ENCODE measurements at places on chromosomes 2 and 18. TPM values are rescaled to one million over a fixed set of nuclear protein-coding genes. Genes with fewer than 3 reads are reported as not detected.

The MYO3B gene
- not detected for total RNA-seq

The ABCG5 gene
- total RNA-seq, result not detected

DNA sequence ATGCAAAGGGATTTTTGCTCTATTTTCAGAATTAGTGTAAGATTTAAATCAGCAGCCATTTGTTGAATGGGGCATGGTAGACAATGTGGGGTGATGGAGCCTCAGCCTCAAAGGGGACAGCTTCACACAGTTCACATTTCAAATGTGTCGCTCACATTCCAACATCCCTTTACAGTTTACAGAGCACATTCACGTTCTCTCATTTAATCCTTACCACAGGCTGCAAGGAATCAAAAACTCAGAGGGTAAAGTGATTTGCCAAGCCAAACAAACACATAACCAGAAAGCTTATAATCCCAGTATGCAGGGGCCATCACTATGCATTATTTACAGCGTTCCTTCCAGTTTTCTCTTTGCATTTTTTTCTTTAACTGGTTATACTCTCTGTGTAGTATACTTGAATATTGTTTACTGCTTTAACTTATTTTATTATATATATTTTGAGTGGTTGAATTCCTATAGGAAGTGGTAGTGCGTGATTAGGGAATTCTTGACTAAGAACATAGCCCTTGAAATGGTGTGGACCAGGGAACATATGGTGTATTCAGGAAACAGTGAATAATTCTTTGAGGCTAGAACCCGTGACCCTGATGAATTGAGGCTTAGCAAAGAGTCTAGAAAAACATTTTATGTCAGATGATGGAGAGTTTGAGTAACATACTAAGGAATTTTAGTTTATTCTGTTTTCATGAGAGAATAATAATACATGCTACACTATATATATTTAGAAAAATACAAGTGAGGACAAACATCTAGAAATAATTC, 18.1 kb upstream of the TAF1B start:
- H3K4me3 ChIP-seq, result no peak overlapping the region
- no peaks in the 10 kb centered on the region for H3K4me1 ChIP-seq
- DNase-seq, result no peak
- H3K27me3 ChIP-seq, result peaks cover 8% of the 10 kb centered on the region

- no peaks in the 10 kb centered on the region for H3K36me3 ChIP-seq
- H3K27ac ChIP-seq, result no peak overlapping the region
- peaks cover 2% of the 10 kb centered on the region for H3K27me3 ChIP-seq
- DNase-seq, result no peak
- no peak overlapping the region for H3K4me3 ChIP-seq
Observed at GRCh38 chr2:171509945-171510731, 12.1 kb upstream of the CYBRD1 start.

DNA sequence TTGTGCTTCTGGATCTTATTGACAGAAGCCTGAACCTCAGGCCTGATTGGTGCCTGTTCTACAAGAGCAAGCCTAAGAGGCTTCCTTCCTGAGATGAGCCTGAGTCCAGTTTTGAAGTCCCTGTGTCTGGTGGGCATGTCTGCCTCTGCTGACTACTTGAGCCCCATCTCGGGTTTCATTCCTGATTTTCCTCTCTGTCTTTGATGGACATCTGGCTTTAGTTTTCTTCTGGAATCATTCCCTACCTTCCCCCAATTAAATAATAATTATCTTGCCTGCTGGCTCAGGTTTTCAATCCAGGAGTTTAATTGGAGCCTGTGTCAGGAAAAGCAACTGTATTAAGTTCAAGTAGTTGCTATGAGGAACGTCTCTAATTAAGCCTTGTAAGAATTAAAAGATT, 135.5 kb upstream of the MC4R start:
- no peaks in the 10 kb centered on the region for H3K27me3 ChIP-seq
- H3K36me3 ChIP-seq, result no peaks in the 10 kb centered on the region
- no peak overlapping the region for H3K27ac ChIP-seq
- DNase-seq, result no peak
- H3K4me1 ChIP-seq, result no peaks in the 10 kb centered on the region
- H3K4me3 ChIP-seq, result no peak overlapping the region

- H3K27me3 ChIP-seq, result no peaks in the 10 kb centered on the region
- DNase-seq, result no peak
- H3K27ac ChIP-seq, result no peak overlapping the region
- H3K4me3 ChIP-seq, result no peak overlapping the region
- H3K4me1 ChIP-seq, result peaks cover 11% of the 10 kb centered on the region
- peaks cover 5% of the 10 kb centered on the region for H3K36me3 ChIP-seq
Observed at GRCh38 chr18:35658112-35658511, 76.6 kb downstream of the GALNT1 start.

The UGT1A5 gene
- not detected for total RNA-seq

The SERPINB5 gene
- total RNA-seq, result not detected

- H3K4me1 ChIP-seq, result no peaks in the 10 kb centered on the region
- H3K27ac ChIP-seq, result no peak overlapping the region
- no peak for DNase-seq
- no peaks in the 10 kb centered on the region for H3K36me3 ChIP-seq
- peaks cover 22% of the 10 kb centered on the region for H3K27me3 ChIP-seq
- no peak overlapping the region for H3K4me3 ChIP-seq
Observed at GRCh38 chr18:9025091-9025838, 77.2 kb upstream of the NDUFV2 start.

GRCh38 chr2:237698358-237698694, 70.9 kb downstream of the LRRFIP1 start:
- H3K27ac ChIP-seq, result peak overlapping the region; percentile 94
- H3K4me1 ChIP-seq, result peaks cover 88% of the 10 kb centered on the region
- no peak for DNase-seq
- H3K4me3 ChIP-seq, result peak overlapping the region; percentile 100
- no peaks in the 10 kb centered on the region for H3K27me3 ChIP-seq

DNA sequence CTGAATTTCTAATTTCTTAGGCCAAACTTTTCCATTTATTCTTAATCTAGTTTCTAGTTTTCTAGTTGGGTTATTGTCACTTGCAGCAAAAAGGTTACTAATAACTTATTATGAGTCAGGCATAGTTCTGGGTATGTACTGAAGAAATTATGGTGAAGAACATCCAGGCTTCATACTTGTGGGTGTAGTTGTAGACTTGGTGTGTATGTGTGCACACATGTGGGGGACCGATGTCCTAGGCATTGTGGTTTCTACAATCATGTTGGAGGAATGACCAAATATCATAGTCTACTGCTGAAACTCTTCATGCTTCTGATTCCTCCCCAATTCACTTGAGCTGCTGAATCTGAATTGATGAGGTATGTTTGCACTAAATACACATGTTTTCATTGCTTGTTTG, 141.2 kb downstream of the PMAIP1 start:
- H3K27ac ChIP-seq, result no peak overlapping the region
- DNase-seq, result no peak
- H3K4me3 ChIP-seq, result no peak overlapping the region

The NABP1 gene
- 125 TPM for total RNA-seq

The CPLX4 gene
- not detected for total RNA-seq

DNA sequence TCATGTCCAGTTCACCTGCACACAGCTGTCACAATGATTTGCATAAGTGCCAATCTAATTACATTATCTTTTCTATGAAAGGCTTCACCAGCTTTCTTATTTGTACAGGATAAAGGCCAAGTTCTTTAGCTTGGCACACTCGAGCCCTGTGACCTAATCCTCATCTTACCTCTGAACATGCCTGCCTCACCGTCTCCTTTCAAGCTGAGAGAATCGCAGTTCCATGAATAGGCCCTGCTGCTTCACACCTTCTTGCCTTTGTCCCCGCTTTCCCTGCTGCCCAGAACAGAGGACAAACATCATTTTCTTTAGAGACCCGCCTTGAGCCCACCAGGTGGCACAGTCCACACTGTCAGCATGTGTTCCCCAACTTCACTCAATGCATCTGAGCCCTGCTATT, 1094.7 kb downstream of the BCL11A start:
- no peaks in the 10 kb centered on the region for H3K36me3 ChIP-seq
- H3K4me3 ChIP-seq, result no peak overlapping the region
- no peak overlapping the region for H3K27ac ChIP-seq
- H3K27me3 ChIP-seq, result no peaks in the 10 kb centered on the region

DNA sequence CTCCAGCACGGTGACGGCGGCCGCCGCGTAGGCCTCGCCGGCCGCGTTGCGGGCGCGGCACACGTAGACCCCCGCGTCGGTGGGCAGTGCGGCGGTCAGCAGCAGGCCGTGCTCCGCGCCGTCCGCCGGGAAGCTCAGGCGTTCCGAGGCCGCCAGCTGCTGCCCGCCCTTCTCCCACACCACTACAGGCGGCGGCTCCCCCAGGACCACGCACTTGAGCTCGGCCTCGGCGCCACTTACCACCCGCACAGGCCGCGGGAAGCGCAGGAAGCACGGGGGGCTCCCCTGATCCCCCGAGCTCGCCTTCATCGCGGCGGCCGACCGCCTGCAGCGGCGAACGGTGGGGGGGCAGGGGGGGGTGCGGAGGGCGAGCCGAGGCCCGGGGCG, 422 bp downstream of the OBSL1 start:
- H3K4me1 ChIP-seq, result no peaks in the 10 kb centered on the region
- H3K27me3 ChIP-seq, result peaks cover 35% of the 10 kb centered on the region
- no peak for DNase-seq
- H3K36me3 ChIP-seq, result no peaks in the 10 kb centered on the region
- no peak overlapping the region for H3K27ac ChIP-seq
- H3K4me3 ChIP-seq, result no peak overlapping the region

DNA sequence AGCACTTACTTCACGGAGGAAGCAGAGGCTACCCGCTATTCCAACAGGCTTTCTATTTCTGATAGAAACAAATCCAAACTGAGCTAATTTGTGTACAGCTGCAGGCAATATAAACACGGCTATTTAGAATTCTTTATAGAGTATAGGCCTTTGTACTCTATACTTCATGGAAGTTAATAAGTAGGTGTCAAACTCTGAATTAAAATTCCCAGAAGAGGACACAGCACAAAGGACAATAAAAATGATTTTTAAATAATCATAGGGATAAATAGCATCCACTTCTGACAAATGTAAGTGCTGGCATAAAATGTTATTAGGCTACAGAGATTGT, 261.5 kb downstream of the AFF3 start:
- H3K36me3 ChIP-seq, result no peaks in the 10 kb centered on the region
- DNase-seq, result no peak
- H3K27me3 ChIP-seq, result peaks cover 20% of the 10 kb centered on the region

GRCh38 chr2:138846216-138846821, 66.1 kb upstream of the NXPH2 start:
- peaks cover 2% of the 10 kb centered on the region for H3K27me3 ChIP-seq
- H3K36me3 ChIP-seq, result no peaks in the 10 kb centered on the region
- no peak for DNase-seq
- no peak overlapping the region for H3K27ac ChIP-seq
- no peaks in the 10 kb centered on the region for H3K4me1 ChIP-seq
- no peak overlapping the region for H3K4me3 ChIP-seq

DNA sequence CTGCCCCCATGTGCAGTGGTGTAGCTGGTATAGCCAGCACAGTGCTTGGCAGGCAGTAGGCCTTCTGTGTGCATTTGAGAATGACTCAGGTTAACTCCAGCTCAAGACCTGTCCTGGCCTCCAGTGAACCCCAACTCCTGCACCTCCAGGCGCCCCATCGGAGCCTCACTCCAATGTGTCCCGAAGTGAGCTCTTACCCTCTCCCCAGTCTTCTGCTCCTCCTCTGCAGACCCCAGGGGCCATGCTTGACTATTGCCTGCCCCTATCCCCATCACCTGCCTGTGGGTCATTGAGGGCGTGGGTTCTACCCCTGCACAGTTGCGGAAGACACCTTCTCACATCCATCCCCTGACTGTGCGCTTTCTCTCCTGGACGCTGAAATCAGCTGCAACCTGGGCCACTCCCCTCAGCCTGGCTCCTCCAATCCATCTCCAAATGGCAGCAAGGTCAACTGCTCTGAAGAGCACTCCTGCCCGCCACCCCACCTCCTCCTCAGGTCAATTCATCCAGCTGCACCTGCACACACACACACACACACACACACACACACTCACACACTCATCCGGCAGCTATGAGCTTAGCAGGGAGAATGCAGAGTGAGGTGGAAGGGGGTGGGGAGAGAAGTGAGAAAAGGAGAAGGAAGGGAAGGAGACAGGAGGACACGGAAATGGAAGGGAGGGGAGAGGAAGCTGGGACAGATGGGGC, 130.3 kb upstream of the GLI2 start:
- H3K36me3 ChIP-seq, result no peaks in the 10 kb centered on the region
- H3K4me3 ChIP-seq, result no peak overlapping the region
- no peak for DNase-seq
- peaks cover 4% of the 10 kb centered on the region for H3K27me3 ChIP-seq
- no peaks in the 10 kb centered on the region for H3K4me1 ChIP-seq

- no peak overlapping the region for H3K4me3 ChIP-seq
- H3K36me3 ChIP-seq, result peaks cover 28% of the 10 kb centered on the region
- peaks cover 2% of the 10 kb centered on the region for H3K27me3 ChIP-seq
- H3K4me1 ChIP-seq, result peaks cover 15% of the 10 kb centered on the region
- no peak overlapping the region for H3K27ac ChIP-seq
- DNase-seq, result no peak
Observed at GRCh38 chr2:7539077-7539476, 621.9 kb downstream of the RNF144A start.

- no peak overlapping the region for H3K4me3 ChIP-seq
- no peak for DNase-seq
- peaks cover 18% of the 10 kb centered on the region for H3K27me3 ChIP-seq
- H3K36me3 ChIP-seq, result no peaks in the 10 kb centered on the region
Observed at GRCh38 chr2:9255416-9255815, 48.8 kb downstream of the ASAP2 start.

- DNase-seq, result no peak
- H3K4me1 ChIP-seq, result peaks cover 40% of the 10 kb centered on the region
- H3K4me3 ChIP-seq, result peak overlapping the region; percentile 96
- H3K27me3 ChIP-seq, result no peaks in the 10 kb centered on the region
- H3K36me3 ChIP-seq, result peaks cover 5% of the 10 kb centered on the region
Observed at GRCh38 chr2:238202326-238203093, 985 bp downstream of the ILKAP start.

GRCh38 chr2:188327518-188328213, 36.0 kb downstream of the GULP1 start:
- H3K4me1 ChIP-seq, result no peaks in the 10 kb centered on the region
- no peak overlapping the region for H3K27ac ChIP-seq
- H3K4me3 ChIP-seq, result no peak overlapping the region
- no peak for DNase-seq
- no peaks in the 10 kb centered on the region for H3K27me3 ChIP-seq
- no peaks in the 10 kb centered on the region for H3K36me3 ChIP-seq

DNA sequence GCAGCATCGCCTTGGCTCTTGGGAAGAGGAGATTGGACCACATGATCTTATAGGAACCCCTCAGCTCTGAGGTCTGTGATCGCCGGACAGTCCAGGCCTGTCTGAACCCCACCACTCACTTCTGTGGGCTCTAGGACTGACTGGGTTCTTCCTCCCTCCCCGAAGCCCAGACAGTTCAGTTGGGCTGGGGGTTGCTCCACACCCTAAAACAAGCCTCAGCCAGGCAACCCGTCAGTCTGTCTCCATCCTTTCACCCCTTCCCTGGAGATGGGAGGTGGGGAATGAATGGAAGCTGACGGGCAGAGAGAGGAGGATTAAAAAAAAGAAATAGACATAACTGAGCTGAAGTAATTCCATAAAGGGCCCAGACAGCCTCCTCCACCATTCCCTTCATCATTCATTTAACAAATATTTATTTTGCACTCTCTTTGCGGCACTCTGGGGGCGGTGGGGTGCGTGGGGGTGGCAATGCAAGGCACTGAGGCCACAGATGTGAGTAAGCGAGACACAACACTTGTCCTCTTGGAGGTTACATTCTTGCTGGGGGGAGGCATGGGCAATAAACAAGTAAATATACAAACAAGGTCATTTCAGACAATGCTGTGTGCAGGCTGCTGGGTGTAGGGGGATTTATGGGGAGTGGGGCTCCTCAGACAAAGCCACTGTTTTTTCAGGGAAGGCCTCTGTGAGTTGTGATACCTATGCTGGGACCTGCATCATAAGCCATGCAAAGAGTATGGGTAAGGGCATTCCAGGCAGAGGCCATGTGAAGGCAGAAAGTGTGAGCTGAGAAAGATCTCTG, 12.9 kb downstream of the WNT10A start:
- DNase-seq, result peak; percentile 20
- H3K4me3 ChIP-seq, result peak overlapping the region; percentile 63
- H3K27ac ChIP-seq, result peak overlapping the region; percentile 31
- peaks cover 36% of the 10 kb centered on the region for H3K27me3 ChIP-seq
- no peaks in the 10 kb centered on the region for H3K36me3 ChIP-seq
- H3K4me1 ChIP-seq, result peaks cover 46% of the 10 kb centered on the region

Measured in natural killer cell treated with Interleukin-12 subunit alpha and Interleukin-12 subunit beta and Interleukin-15 and Interleukin-18, amount 100 ng/mL, for 72 hours (primary cell).